ENCODE measurements at places on chromosomes 5 and 9. TPM values are rescaled to one million over a fixed set of nuclear protein-coding genes. Genes with fewer than 3 reads are reported as not detected.
A peak's percentile ranks its signal among the peaks of the same experiment; 100 is the strongest.

- H3K27ac ChIP-seq = no peak overlapping the region
- H3K4me3 ChIP-seq = no peak overlapping the region
- DNase-seq = no peak
- peaks cover 12% of the 10 kb centered on the region for H3K27me3 ChIP-seq
These were observed 49.4 kb downstream of the TRPM6 start for GRCh38 chr9:74838351-74838750.

- DNase-seq = no peak
- H3K36me3 ChIP-seq = no peaks in the 10 kb centered on the region
- H3K27ac ChIP-seq = no peak overlapping the region
These were observed 57.5 kb upstream of the PAPPA start for GRCh38 chr9:116096046-116096445.

- peaks cover under 1% of the 10 kb centered on the region for H3K4me1 ChIP-seq
- peaks cover 6% of the 10 kb centered on the region for H3K36me3 ChIP-seq
- no peak overlapping the region for H3K4me3 ChIP-seq
These were observed 8.6 kb downstream of the SEPTIN8 start for GRCh38 chr5:132768485-132768868.

- no peak overlapping the region for H3K27ac ChIP-seq
- H3K4me1 ChIP-seq = no peaks in the 10 kb centered on the region
- H3K36me3 ChIP-seq = no peaks in the 10 kb centered on the region
- no peaks in the 10 kb centered on the region for H3K27me3 ChIP-seq
- no peak overlapping the region for H3K4me3 ChIP-seq
These were observed 40.8 kb upstream of the HMHB1 start for GRCh38 chr5:143771189-143771588.

GRCh38 chr5:32710550-32711361 lies at the start of gene NPR3:
NPR3 (plus strand) TSS chr5:32711321; CDS start chr5:32711777, 456 bp downstream.
- peak within 1 kb of the TSS; percentile 83 for H3K4me3 ChIP-seq
- peak within 1 kb of the TSS; percentile 25 for H3K27ac ChIP-seq
- no peaks in the 10 kb centered on the region for H3K27me3 ChIP-seq
- peak; percentile 38 for DNase-seq
- H3K36me3 ChIP-seq = peaks cover 5% of the 10 kb centered on the region

GRCh38 chr5:21818370-21818720 lies 1034.8 kb downstream of the CDH12 start:
- H3K27ac ChIP-seq = peak overlapping the region; percentile 51
- H3K27me3 ChIP-seq = no peaks in the 10 kb centered on the region
- H3K36me3 ChIP-seq = no peaks in the 10 kb centered on the region
- no peak for DNase-seq
- no peak overlapping the region for H3K4me3 ChIP-seq
- H3K4me1 ChIP-seq = peaks cover 14% of the 10 kb centered on the region

DNA sequence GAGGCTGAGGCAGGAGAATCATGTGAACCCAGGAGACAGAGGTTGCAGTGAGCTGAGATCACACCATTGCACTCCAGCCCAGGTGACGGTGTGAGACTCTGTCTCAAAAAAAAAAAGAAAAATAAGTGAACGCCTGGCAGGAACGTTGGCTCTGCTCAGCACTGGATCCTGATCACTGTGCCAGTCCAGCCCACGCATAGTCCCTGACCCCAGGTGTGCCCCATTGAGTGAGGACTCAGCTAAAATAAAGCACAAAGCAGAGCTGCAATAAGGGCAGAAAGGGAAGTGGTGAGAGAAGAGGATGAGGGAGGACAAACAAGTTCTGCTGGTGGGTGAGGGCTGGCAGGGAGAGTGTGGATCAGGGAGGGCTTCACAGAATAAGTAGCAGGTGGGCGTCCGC lies 4.3 kb downstream of the GRHPR start:
- peaks cover 12% of the 10 kb centered on the region for H3K4me1 ChIP-seq
- no peak for DNase-seq
- no peak overlapping the region for H3K27ac ChIP-seq
- H3K36me3 ChIP-seq = peaks cover 41% of the 10 kb centered on the region

- no peak overlapping the region for H3K4me3 ChIP-seq
- H3K27ac ChIP-seq = no peak overlapping the region
- DNase-seq = no peak
- H3K4me1 ChIP-seq = no peaks in the 10 kb centered on the region
These were observed 29.9 kb downstream of the ADCY2 start for GRCh38 chr5:7425830-7426229.

DNA sequence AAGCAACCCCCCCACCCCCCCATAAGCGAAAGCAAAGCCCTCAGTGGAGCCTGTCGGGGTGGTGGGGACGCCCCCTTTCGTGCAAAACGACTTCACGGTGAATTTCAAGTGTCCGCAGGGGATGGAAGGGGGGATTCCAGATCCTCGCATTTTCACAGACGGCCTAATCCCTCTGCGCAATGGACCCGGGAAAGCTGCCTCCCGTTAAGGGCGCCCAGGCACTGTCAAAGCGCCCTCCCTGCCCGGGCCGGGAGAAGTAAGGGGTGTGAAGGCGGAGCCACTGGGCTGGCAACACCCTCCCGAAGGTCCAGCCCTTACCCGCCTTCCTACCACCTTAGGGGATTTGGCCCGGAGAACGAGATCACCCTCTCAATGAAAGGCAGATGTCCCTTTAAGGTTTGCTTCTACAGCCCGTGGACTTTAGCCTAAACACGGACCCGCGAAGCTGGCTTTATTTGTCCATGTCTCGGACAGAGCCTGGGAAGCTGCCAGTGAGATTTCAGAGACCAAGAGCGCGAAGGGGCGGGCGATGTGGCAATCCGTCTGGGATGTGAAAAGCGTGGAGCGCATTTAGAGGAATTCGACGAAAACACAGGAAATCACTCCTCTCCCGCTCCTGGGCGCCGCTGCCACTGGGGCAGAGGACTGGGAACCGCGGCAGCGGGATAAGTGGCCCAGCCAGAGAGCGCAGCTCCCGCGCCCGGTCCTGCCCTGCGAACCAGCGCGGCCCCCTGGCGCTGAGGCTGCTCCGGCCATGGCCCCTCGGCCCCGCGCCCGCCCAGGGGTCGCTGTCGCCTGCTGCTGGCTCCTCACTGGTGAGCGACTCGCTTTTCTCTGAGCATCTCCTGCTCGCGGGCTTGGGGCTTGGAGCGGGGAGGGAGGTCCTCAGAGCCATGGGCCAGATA lies at the start of the genes ITGA1 and PELO:
Gene ITGA1, plus strand, starts transcription at position 317 of the 905 bp plus-strand sequence. Its CDS starts 438 bp downstream, at position 755.
Gene PELO, plus strand, starts transcription at position 317 of the 905 bp plus-strand sequence. CDS start 12,479 bp downstream, outside the sequence.
- peak within 1 kb of the TSS; percentile 72 for H3K27ac ChIP-seq
- H3K27me3 ChIP-seq = no peaks in the 10 kb centered on the region
- peaks cover 28% of the 10 kb centered on the region for H3K4me1 ChIP-seq

DNA sequence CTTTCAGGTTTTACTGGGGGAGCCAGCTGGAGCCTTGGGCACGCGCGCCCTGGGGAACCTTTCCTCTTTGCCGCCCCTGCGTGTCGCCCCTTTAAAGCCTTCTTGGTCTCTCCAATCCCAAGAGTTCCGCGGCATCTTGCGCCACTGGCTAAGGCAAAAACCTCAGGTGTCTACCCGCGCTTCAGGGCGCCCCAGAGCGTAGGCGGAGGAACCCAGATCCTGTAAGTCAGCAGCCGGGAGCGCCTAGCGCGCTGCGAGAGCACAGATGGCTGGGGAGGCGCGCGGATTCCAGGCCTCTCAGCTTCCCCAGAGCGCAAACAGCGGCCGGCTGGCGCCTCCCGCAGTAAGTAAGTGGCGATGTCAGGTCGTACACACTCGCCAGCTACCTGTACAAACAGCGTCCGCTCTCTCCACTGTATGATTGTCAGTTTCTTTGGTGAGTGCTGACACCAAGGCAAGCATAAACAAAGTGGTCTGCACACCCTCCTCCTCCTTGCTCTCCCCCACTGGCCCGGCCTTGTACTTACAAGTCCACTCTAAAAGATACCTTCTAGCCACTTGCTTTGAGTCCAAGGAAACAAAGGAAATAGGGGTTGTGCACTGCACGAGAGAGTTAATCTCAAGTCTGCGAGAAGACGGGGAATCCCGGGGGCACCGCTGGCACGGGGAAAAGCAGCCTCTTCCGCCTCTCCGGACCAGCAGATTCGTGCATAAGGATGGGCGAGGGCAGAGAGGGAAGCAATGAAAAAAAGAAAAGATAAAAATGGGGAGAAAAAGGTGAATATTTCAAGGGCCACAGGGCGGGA lies 2.9 kb downstream of the HTR1A start:
- peak overlapping the region; percentile 61 for H3K4me3 ChIP-seq
- H3K27ac ChIP-seq = no peak overlapping the region
- peaks cover 4% of the 10 kb centered on the region for H3K4me1 ChIP-seq
- no peaks in the 10 kb centered on the region for H3K36me3 ChIP-seq

- no peak overlapping the region for H3K4me3 ChIP-seq
- no peaks in the 10 kb centered on the region for H3K27me3 ChIP-seq
- no peak overlapping the region for H3K27ac ChIP-seq
- H3K36me3 ChIP-seq = no peaks in the 10 kb centered on the region
- DNase-seq = no peak
These were observed 186.8 kb downstream of the ZNF462 start for GRCh38 chr9:107049803-107050184.

GRCh38 chr5:125004009-125004408 lies 257.6 kb upstream of the ZNF608 start:
- no peaks in the 10 kb centered on the region for H3K27me3 ChIP-seq
- H3K36me3 ChIP-seq = no peaks in the 10 kb centered on the region
- H3K4me3 ChIP-seq = no peak overlapping the region
- H3K4me1 ChIP-seq = no peaks in the 10 kb centered on the region
- H3K27ac ChIP-seq = no peak overlapping the region

DNA sequence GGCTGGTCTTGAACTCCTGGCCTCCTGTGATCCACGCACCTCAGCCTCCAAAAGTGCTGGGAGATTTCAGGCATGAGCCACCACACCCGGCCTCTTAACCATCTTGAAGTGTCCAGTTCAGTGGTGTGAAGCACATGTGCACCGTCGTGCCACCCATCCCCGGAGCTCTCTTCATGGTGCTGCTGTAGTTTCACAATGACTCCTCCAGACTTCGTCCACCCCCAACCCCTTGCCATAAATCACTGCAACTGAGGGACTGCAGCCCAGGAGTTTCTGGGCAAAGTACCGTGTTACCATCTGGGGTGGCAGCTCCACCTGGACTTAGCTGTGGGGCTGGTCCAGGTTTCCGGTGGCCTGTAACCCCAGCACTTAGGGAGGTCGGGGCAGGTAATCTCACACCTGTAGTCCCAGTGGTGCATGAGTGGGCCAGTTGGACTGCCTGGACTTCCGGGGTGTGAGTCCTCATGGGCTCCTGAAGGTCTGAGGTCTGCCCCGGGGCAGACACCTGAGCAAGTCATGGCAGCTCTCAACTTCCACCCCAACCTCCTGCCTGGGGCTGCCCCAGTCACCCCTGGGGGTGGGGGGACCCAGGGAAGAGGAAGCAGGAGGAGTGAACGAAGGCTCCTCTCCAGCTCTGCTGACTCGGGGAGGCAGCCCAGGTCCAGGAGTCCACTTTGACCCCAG lies 6.6 kb upstream of the N4BP3 start:
- peaks cover 27% of the 10 kb centered on the region for H3K4me1 ChIP-seq
- H3K27ac ChIP-seq = no peak overlapping the region
- no peaks in the 10 kb centered on the region for H3K27me3 ChIP-seq
- peak; percentile 74 for DNase-seq
- no peak overlapping the region for H3K4me3 ChIP-seq

- no peak overlapping the region for H3K27ac ChIP-seq
- DNase-seq = peak; percentile 71
- no peaks in the 10 kb centered on the region for H3K36me3 ChIP-seq
- H3K27me3 ChIP-seq = no peaks in the 10 kb centered on the region
- H3K4me3 ChIP-seq = no peak overlapping the region
These were observed 3.2 kb upstream of the RNU6ATAC start for GRCh38 chr9:134167530-134167931.

DNA sequence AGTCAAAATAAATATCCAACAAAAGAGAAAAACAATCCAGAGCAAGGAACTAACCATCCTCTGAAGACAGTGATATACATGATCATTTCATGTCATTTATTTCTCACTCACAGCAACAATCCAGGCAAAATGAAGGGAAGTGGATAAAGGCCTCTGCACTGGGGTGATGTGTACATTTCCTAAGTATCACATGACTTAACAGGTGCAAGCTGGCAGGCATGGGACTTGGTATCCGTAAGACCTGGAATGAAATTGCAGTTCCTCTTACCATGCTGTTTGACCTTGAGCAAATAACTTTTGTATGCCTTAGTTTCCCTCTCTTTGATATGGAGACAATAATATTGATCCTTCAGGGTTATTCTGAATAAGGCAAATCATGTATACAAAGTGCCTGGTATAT lies 77.6 kb downstream of the PRLR start:
- H3K36me3 ChIP-seq = no peaks in the 10 kb centered on the region
- DNase-seq = no peak
- H3K4me1 ChIP-seq = no peaks in the 10 kb centered on the region

DNA sequence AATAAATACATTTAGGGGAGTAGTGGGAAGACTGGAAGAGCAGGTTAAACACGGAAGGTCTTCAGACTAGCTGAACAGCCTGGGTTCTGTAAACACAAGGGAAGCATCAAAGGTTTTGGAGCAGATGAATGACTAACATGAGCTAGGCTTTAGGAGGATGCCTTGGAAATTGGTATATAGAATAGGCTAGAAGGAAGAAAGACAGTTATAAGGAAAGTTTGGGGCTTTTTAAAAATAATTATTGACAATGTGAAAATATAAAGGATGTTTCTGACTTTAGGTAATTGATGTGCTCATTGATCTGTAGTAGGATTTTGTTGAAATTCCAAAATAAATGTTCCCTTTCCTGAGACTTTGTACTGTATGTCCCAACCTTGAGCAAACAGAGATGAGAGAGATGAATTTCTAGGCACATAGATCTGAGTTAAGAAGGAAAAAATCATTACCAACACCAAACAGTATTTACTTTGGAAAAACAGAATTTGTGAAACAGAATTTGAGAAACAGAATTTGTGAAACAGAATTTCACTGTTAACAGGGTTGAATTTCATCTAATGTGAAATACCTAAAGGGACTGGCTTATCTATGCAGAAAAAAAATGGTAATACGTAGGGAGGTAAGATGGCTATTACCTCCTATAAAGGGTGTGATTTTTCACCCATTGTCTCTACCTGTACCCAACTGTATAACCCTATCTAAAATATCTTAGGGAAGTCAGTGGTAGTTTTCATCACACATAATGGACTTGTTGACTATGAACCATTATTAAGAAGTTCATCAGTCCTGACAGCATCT lies 28.8 kb downstream of the SKP2 start:
- H3K4me1 ChIP-seq = no peaks in the 10 kb centered on the region
- no peak for DNase-seq
- no peak overlapping the region for H3K4me3 ChIP-seq
- H3K27me3 ChIP-seq = no peaks in the 10 kb centered on the region
- H3K36me3 ChIP-seq = peaks cover 57% of the 10 kb centered on the region

DNA sequence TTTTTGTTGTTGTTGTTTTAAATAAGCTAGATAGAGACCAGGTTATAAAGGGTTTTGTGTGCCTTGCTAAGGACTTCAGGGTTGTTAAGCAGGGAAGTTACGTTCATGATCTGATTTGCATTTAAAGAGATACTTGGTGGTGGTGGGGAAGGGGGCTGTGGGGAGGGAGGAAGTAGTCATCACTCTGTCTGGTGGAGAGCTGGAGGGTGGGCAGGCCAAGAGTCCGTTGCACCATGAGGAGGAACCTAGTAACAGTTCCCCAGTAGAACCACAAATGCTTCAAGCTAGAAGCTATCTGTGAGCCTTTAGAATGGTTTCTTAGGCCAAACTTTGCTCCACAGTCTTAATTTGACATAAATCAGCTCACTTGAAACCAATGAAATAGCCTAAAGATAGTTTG lies 18.7 kb upstream of the ROPN1L start:
- no peak for DNase-seq
- H3K4me3 ChIP-seq = no peak overlapping the region
- H3K36me3 ChIP-seq = peaks cover 90% of the 10 kb centered on the region
- H3K4me1 ChIP-seq = no peaks in the 10 kb centered on the region

LIX1 gene
- not detected for total RNA-seq

MYMK gene
- not detected for total RNA-seq

CHSY3 gene
- total RNA-seq = 0.82 TPM

COL23A1 gene
- 0.10 TPM for total RNA-seq

RNF14 gene
- 78.0 TPM for total RNA-seq

ZNF462 gene
- 45.7 TPM for total RNA-seq

IRX4 gene
- 41.2 TPM for total RNA-seq

TBC1D2 gene
- 62.7 TPM for total RNA-seq
